ENCODE measurements at places on chromosomes 7 and 10. TPM values are rescaled to one million over a fixed set of nuclear protein-coding genes. Genes with fewer than 3 reads are reported as not detected.

The FAM180A gene
- 2.5 TPM for total RNA-seq

The CAPZA2 gene
- total RNA-seq, result 174 TPM

GRCh38 chr7:33698041-33698440 lies 207.3 kb upstream of the BMPER start:
- no peak for DNase-seq

GRCh38 chr10:112465299-112465883 lies 18.4 kb downstream of the VTI1A start:
- no peak for DNase-seq

DNA sequence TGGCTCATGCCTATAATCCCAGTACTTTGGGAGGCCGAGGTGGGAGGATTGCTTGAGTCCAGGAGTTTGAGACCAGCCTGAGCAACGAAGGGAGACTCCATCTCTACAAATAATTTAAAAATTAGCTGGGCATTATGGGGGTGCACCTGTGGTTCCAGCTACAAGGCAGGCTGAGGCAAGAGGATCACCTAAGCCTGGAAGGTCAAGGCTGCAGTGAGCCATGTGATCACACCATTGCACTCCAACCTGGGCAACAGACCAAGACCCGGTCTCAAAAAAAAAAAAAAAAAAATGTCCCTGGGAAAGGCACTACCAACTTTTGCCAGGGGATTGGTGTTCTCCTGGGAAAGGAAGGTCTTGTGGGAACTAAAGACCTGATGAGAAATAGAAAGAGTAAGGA lies 134.2 kb upstream of the AUTS2 start:
- no peak for DNase-seq

The SH3PXD2A gene
- total RNA-seq, result 15.8 TPM

The ASIC3 gene
- not detected for total RNA-seq

DNA sequence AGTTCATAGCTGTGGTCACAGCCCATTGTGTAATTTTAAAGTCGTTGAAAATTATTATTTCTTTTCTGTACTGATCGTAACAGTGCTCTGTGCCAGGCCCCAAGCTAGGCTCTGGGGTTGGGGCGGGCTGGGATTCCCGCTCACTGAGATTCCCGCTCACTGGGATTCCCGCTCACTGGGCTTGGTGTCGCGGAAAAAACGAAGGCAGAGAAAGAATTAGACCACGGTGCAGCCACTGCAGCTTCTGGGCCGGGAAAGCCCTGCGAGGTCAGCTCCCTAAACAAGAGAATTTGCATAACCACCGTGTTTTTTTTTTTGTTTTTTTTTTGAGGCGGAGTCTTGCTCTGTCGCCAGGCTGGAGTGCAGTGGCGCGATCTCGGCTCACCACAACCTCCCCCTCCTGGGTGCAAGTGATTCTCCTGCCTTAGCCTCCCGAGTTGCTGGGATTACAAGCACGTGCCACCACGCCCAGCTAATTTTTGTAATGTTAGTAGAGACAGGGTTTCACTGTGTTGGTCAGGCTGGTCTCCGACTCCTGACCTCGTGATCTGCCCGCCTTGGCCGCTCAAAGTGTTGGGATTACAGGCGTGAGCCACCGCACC lies 31.2 kb downstream of the FOXK1 start:
- no peak for DNase-seq

GRCh38 chr10:10959666-10960065 lies 58.0 kb upstream of the CELF2 start:
- DNase-seq, result no peak

DNA sequence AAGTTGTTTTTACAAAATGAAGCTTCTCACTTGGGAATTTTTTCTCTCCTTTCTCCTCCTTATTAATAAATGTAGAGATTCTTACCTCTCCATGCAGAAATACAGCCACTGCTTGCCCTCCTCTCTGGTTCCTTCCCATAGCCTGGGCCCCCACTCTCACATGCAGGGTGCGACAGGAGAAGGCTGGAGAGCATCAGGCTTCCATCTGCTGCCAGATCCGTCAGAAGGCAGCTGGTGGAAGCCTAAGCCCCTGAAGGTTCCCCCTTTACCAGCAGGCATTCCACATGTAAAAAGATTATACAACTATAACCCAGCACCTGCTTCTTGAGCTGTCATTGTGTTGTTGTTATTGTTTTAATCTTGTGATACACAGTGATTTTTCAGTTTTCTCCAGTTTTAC lies 314.2 kb downstream of the LHFPL3 start:
- no peak for DNase-seq

- peak; percentile 82 for DNase-seq
These were observed 91.2 kb downstream of the KAT6B start for GRCh38 chr10:74917481-74918077.

The WDR86 gene
- 17.7 TPM for total RNA-seq

GRCh38 chr7:11170863-11171568 lies 197.3 kb downstream of the PHF14 start:
- no peak for DNase-seq

The PVRIG gene
- total RNA-seq, result not detected

Data from fibroblast of the aortic adventitia (primary cell).